Epithelial cell of alveolus of lung (primary cell): ENCODE measurements at places on chromosomes 1 and 21. TPM values are rescaled to one million over a fixed set of nuclear protein-coding genes. Genes with fewer than 3 reads are reported as not detected.

The SORT1 gene
- 8.9 and 10.2 TPM in 2 replicates for total RNA-seq

The TRIM67 gene
- total RNA-seq, result not detected in 2 replicates

The FCGR3A gene
- not detected in 2 replicates for total RNA-seq

The PDZK1IP1 gene
- total RNA-seq, result not detected in 2 replicates

The LINGO4 gene
- total RNA-seq, result not detected in 2 replicates

The C1orf21 gene
- total RNA-seq, result 12.2 and 21.4 TPM in 2 replicates

The SPRR2E gene
- total RNA-seq, result not detected in 2 replicates

The IGFN1 gene
- under 0.01 TPM in 1 of 2 replicates, not detected in the other for total RNA-seq

The FCGR3B gene
- total RNA-seq, result not detected in 2 replicates

The MACF1 gene
- total RNA-seq, result 118 and 126 TPM in 2 replicates

The ACP6 gene
- total RNA-seq, result 9.1 and 10.0 TPM in 2 replicates

The TPTE gene
- not detected in 2 replicates for total RNA-seq

The STUM gene
- total RNA-seq, result not detected in 2 replicates

The PDC gene
- not detected in 2 replicates for total RNA-seq

The PIP5K1A gene
- 42.2 and 43.2 TPM in 2 replicates for total RNA-seq

The CD1C gene
- total RNA-seq, result not detected in 2 replicates

The TMEM63A gene
- 10.0 and 25.4 TPM in 2 replicates for total RNA-seq

The RNF186 gene
- total RNA-seq, result not detected in 2 replicates

The TPM3 gene
- 240 and 554 TPM in 2 replicates for total RNA-seq

The RGS8 gene
- not detected in 2 replicates for total RNA-seq

The GALNT2 gene
- total RNA-seq, result 72.7 and 85.6 TPM in 2 replicates

The PTPN22 gene
- 0.16 and 1.3 TPM in 2 replicates for total RNA-seq

The KCNT2 gene
- total RNA-seq, result 3.1 and 4.8 TPM in 2 replicates

The LRRC8D gene
- total RNA-seq, result 25.0 and 37.8 TPM in 2 replicates

The LTN1 gene
- total RNA-seq, result 15.5 and 16.0 TPM in 2 replicates

The CD101 gene
- total RNA-seq, result under 0.01 and 0.32 TPM in 2 replicates

The HUNK gene
- not detected in 2 replicates for total RNA-seq

The PRAMEF5 gene
- not detected in 2 replicates for total RNA-seq

The SPRR1A gene
- not detected in 2 replicates for total RNA-seq

The S100A2 gene
- 8.0 and 18.1 TPM in 2 replicates for total RNA-seq

The REN gene
- total RNA-seq, result not detected in 2 replicates

The SLC6A9 gene
- total RNA-seq, result 2.9 and 10.5 TPM in 2 replicates

The RPS6KC1 gene
- 14.5 and 14.7 TPM in 2 replicates for total RNA-seq

The NSUN4 gene
- total RNA-seq, result 13.3 and 14.9 TPM in 2 replicates

The CFHR4 gene
- not detected in 2 replicates for total RNA-seq
